ENCODE measurements at places on chromosomes 13 and 19. TPM values are rescaled to one million over a fixed set of nuclear protein-coding genes. Genes with fewer than 3 reads are reported as not detected.

ZNF610 gene
- total RNA-seq: 2.3 TPM

FUT2 gene
- total RNA-seq: not detected

RNF113B gene
- not detected for total RNA-seq

PSG3 gene
- total RNA-seq: not detected

KASH5 gene
- 0.37 TPM for total RNA-seq

ZNF835 gene
- 4.6 TPM for total RNA-seq

GRCh38 chr13:114131583-114132418 is 622 bp downstream of the RASA3 start:
- peak; percentile 62 for DNase-seq

GRCh38 chr19:48741129-48741999 is 954 bp upstream of the RASIP1 start:
- peak; percentile 43 for DNase-seq

DNA sequence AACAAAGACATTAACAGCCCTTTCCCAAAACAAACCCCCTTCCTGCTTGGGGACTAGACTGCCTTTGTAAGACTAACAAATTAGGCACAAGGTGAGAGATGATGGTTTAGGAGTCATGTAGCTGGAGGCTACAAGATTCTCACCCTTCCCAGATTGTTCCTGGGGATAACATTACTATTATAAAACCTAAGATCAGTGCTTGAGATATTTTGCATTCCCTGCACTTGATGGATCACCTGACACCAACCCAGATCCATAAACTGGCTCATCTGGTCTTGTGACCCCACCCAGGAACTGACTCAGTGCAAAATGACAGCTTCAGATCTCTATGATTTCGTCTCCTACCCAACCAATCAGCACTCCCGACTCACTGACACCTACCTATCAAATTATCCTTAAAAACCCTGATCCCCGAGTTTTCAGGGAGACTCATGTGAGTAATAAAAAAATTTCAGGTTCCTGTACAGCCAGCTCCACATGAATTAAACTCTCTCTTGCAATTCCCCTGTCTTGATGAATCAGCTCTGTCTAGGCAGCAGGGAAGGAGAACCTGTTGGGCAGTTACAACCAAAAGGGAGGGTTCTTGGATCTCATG is 2.4 kb upstream of the ZNF616 start:
- no peak for DNase-seq

DNA sequence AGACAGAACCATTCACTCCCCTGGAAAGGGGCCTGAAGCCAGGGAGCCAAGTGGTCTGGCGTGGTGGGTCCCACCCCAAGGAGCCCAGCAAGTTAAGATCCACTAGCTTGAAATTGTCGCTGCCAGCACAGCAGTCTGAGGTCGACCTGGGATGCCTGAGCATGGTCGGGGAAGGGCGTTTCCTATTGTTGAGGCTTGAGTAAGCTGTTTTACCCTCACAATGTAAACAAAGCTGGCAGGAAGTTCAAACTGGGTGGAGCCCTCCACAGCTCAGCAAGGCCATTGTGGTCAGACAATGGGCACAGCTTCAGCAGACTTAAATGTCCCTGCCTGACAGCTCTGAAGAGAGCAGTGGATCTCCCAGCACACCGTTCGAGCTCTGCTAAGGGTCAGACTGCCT is 195.6 kb upstream of the DACH1 start:
- DNase-seq: no peak

DNA sequence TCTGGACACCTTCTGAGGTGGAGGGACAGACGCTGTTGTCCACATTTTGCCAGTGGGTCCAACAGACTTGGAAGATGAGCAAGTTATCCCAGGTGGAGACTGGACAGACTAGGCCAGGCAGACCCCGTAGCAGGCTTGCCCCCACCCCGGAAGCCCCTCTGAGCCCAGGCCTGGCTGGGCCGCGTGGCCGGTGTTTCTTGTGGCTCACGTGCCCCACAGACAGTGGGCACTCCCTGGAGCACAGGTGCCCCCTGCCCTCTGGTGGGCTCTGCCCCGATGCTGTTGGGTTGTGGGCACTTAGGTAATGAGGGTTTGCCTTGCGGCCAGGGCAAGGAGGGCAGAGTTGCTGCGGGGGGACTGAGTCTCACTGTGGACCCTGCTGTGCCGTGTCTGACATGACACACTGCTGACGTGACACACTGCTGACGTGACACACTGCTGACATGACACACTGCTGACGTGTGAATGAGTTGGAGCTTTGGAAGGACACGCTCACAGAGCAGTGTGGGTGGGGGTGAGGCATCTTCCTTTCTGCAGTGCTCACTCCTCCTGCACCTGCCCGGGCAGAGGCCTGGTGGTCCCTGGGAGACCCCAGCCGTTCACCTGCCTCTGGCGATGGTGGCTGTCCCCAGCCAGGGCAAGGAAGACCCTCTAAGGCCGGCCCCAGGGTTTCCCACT is 25.1 kb downstream of the DOT1L start:
- no peak for DNase-seq

- no peak for DNase-seq
Observed at GRCh38 chr19:1823020-1823419, 10.9 kb upstream of the ATP8B3 start.

- DNase-seq: no peak
Observed at GRCh38 chr19:13437919-13438618, 68.2 kb downstream of the CACNA1A start.

DNA sequence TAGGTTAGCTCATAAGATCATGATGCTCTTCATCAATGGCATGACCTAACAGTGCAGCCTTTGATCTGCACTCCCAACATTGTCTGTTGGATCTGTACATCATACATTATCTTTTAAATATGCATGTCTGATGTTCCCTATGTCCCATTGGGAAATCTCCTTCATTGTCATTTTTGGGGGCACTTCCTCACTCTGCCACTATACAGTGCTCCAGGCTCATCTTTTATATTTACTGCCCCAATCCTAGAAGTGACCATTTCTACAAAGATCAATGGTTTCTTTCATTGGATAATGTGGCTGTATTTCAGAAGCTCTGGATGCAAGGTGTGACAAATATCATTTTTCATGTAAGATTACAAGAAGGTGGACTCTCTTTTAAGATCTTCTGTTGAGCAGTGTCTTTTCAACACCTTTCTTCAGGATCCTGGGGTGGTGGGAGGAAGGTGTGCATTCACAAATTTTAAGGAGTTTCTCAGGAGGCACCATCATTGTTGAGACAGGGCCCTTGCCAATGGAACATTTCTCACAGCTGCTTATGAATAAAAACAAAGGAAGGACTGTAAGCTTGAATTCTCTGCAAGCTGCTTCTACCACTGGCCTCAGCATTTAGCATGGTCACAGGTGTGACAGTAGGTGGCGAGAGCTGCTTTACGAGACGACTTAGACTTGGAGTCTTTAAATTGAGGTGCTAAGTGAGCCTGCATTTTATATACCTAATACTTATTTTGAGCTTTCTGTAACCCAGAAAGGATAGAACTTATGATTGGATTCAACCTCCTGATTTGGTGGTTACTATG is 403.0 kb downstream of the LMO7 start:
- no peak for DNase-seq

DNA sequence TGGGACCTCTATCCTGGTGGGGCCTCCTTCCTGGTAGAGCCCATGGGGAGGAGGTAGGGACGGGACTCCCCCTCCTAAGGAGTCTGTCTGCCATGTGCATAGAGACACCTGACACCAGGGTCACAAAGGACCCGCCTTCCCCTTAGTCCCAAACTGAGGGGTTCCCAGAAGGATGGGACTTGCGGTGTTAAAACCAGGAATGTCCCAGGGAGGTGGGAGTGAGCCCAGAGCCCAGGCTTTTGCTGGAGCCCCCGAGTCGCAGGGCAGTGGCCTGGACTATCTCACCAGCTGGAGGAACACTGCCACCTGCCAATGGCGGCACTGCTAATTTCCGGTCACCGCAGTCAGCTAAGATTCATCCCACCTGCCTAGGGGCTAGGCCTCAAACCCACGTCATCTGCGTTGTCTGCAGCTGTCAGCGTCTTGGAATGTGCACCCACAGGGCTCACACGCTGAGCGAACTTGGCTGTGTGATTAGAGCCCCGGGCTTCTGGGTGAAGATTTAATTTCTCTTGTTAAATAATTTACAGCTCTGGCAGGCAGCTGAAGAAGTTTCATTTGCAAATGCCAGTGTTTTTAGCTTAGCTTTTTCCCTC is 31.9 kb upstream of the ATP11A start:
- peak; percentile 72 for DNase-seq

DNA sequence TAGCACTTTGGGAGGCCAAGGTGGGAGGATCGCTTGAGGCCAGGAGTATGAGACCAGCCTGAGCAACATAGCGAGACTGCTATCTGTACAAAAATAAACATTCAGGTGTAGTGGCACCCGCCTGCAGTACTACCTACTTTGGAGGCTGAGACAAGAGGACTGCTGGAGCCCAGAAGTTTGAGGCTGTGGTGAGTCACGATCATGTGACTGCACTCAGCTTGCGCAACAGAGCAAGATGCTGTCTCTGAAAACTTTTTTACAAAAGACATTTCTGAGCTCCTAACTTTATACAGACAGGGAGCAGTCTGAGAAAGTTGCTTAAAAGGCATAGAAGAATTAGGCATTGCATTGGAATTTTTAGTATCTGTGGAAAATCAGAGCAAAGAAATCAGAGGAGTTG is 10.4 kb upstream of the TBC1D4 start:
- no peak for DNase-seq

GRCh38 chr13:22227895-22228294 is 557.0 kb downstream of the FGF9 start:
- no peak for DNase-seq

DNA sequence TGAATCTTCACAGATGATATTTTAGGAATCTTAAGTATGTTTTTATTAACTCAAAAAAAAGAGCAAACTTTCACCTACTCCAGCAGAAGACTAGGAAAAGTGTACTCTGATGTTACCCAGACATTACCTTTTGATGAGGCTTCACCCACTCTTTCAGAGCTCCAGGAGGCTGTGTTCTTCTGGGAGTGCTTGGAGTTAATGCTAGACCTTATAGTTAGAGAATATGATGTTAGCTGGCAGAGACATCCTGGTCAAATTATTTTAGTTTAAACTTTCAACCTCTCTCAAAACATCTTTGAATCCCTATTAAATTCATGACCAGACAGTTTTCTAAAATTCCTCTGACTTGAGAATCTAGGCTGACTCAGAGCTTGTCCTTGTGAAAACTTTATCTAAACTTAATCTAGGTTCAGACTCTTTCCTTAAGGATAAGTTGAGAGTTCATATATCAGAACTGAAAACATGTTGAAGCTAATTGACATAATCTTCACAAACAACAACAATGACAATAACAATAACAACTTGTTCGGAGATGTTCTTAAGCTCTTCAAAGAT is 82.8 kb downstream of the ITGBL1 start:
- no peak for DNase-seq

GRCh38 chr13:46526740-46527139 is 26.2 kb upstream of the LRCH1 start:
- DNase-seq: no peak

- peak; percentile 82 for DNase-seq
Observed at GRCh38 chr19:40974633-40975037, 16.4 kb upstream of the CYP2B6 start.

DNA sequence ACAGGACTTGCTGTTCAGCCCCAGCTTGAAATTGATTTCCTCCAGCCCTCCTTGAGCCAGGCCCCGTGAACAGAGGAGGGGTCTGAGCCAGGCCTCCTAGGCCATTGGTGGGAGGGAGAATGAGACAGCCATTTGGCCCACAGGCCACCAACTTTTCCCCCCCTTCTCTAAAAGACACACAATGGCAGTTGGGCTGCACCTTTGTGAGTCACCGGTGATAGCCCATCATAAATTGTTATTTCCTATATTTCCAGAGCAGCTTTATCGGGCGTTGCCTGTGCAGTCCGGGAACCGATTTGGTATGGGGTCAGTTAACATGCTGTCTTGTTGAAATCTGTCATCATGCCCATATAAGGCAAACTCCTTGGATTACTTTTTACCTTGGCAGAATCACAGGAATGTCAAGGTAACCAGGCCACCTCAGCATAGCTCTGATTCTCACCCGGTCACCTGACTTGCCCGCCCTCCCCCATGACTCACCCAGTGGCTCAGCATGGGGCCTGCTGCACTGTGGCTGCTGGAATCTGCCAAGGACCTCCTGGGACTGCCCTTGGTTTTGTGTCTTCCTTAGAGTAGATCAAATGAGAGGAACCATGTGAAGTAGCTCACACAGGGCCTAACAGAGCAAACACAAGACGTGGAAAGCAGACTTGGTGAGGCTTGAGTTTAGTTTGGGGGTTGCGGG is 36.1 kb downstream of the ACTN4 start:
- peak; percentile 91 for DNase-seq

DNA sequence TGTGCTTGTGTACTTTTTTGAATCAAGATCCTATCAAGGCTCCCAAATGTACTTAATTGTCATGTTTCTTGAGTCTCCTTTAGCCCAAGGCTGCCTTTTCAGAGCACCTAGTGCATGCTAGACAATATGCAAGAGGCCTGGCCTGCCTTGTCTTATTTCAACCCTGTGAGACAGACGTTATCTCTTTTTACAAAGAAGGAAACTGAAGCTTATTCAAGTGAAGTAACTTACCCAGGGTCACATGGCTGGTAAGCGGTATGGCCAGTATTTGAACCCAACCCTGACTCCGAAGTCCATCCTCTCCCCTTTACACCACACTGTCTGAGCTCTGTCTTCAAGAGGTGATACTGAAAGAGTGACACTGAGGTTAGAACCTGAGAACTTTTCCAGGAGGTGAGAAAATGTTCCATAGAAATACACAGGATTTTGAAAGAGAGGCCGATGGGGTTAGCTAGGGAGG is 505.1 kb downstream of the FOXO1 start:
- DNase-seq: no peak

- peak; percentile 72 for DNase-seq
Observed at GRCh38 chr19:799076-799881, 2.0 kb downstream of the PTBP1 start.

DNA sequence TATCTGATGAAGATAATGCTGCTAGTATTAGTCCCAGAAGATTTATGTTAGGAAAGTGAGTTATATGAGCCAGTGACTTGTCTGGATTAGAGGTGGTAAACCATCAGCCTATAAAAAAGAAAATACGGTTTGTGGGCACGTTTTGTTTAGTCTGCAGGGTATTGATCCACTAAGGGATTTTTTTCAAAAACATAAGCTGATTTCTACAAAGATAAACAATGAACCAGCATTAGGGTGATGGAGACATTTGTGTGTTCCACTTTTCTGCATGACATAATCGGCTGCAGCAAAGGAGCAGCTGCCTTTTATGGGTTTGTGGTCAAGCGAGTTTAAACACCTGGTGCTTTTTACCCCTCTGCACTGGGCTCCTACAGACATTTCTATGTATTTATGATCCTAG is 836.4 kb upstream of the GPC6 start:
- no peak for DNase-seq

DNA sequence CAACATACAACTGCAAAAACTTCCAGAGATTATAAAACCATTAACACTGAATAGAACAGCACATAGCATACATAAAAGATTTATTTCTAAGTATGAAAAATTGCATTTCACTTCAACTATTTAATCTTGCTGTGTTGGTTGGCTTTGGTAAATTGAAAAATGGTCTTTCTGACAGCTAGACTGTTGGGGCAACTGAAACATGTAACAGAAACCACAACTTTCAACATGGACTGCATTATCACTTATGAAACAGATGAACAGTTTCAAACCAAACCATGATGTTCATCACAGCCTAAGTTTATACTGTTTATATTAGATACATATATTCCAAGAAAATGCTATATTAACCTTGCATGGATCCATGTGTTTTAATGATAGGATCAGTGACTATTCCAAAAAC is 324.1 kb upstream of the PCDH9 start:
- DNase-seq: no peak

Data from A673 (cell line).